ENCODE measurements at places on chromosomes 6 and 20. TPM values are rescaled to one million over a fixed set of nuclear protein-coding genes. Genes with fewer than 3 reads are reported as not detected.
A peak's percentile ranks its signal among the peaks of the same experiment; 100 is the strongest.

Gene GPX5
- not detected for total RNA-seq

Gene NHLRC1
- total RNA-seq: 2.4 TPM

Gene HLA-DQA2
- 0.75 TPM for total RNA-seq

GRCh38 chr6:4355241-4355640 is 219.9 kb upstream of the ECI2 start:
- no peaks in the 10 kb centered on the region for H3K27me3 ChIP-seq
- H3K36me3 ChIP-seq: no peaks in the 10 kb centered on the region
- H3K27ac ChIP-seq: peak overlapping the region; percentile 37

- peak overlapping the region; percentile 68 for H3K4me3 ChIP-seq
- DNase-seq: no peak
- H3K4me1 ChIP-seq: peaks cover 56% of the 10 kb centered on the region
Observed at GRCh38 chr20:46088409-46089166, 1.2 kb downstream of the NCOA5 start.

DNA sequence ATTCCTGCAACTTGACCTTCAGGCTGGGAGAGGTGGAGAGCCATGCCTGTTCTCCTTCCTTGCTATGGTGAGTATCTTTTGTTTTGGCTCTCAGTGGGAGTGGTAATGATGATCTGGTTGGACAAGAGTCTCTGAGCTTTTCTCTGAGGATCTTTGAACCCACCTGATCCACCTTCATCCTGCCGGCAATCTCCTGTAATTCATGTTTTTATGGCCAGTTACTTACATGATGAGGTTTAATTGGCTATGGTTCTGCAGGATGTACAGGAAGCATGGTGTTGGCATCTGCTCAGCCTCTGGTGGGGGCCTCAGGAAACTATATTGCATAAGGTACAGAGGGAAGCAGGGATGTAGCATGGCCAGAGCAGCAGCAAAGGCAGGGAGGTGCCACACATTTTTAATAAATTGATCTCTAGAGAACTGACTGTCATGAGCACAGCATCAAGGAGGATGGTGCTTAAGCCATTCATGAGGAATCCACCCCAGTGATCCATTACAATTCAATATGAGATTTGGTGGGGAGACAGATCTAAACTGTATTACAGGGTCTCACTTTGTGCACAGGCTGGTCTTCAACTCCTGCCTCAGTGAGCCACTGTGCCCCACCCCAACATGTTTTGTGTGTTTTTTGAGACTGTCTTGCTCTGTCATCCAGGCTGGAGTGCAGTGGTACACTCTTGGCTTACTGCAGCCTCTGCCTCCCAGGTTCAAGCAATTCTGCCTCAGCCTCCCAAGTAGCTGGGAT is 10.0 kb downstream of the HSPA1B start:
- H3K27me3 ChIP-seq: no peaks in the 10 kb centered on the region
- H3K36me3 ChIP-seq: peaks cover 51% of the 10 kb centered on the region
- no peak overlapping the region for H3K4me3 ChIP-seq
- H3K27ac ChIP-seq: peak overlapping the region; percentile 98

DNA sequence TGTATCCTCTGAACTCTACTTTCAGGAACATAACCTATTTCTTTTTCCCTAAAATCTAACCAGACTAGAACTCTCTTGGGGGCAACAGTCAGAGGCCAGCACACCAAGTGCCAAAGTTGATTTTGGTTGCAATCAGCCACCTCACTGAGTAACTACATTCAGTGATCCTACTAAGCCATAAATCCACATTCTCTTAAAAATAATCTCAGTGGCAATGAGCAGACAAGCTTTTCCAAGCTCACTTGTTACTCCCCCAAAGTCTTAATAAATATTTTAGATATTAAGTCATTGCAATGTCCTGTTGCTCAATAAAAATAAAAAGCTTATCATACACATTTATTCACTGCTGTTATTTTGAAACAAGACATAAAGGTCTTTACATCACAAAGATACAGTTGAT is 9.8 kb downstream of the RGS17 start:
- H3K36me3 ChIP-seq: no peaks in the 10 kb centered on the region
- H3K27ac ChIP-seq: no peak overlapping the region
- H3K27me3 ChIP-seq: no peaks in the 10 kb centered on the region
- H3K4me1 ChIP-seq: no peaks in the 10 kb centered on the region
- H3K4me3 ChIP-seq: no peak overlapping the region

- H3K36me3 ChIP-seq: no peaks in the 10 kb centered on the region
- H3K27ac ChIP-seq: no peak overlapping the region
- no peak for DNase-seq
- H3K4me1 ChIP-seq: no peaks in the 10 kb centered on the region
- H3K4me3 ChIP-seq: no peak overlapping the region
- no peaks in the 10 kb centered on the region for H3K27me3 ChIP-seq
Observed at GRCh38 chr6:7707787-7708186, 18.1 kb upstream of the BMP6 start.
